ENCODE measurements at places on chromosomes 7 and 10. TPM values are rescaled to one million over a fixed set of nuclear protein-coding genes. Genes with fewer than 3 reads are reported as not detected.

GRCh38 chr7:38195804-38196595 is 18.0 kb downstream of the STARD3NL start:
- H3K27me3 ChIP-seq = no peaks in the 10 kb centered on the region
- peaks cover 40% of the 10 kb centered on the region for H3K4me1 ChIP-seq
- no peak overlapping the region for H3K4me3 ChIP-seq
- H3K36me3 ChIP-seq = peaks cover 3% of the 10 kb centered on the region
- DNase-seq = no peak

The ASB4 gene
- total RNA-seq = 0.07 TPM

- DNase-seq = no peak
- no peaks in the 10 kb centered on the region for H3K27me3 ChIP-seq
- no peak overlapping the region for H3K4me3 ChIP-seq
These were observed 8.9 kb downstream of the MUC12 start for GRCh38 chr7:100978300-100978699.

The MYO3A gene
- 3.7 TPM for total RNA-seq

DNA sequence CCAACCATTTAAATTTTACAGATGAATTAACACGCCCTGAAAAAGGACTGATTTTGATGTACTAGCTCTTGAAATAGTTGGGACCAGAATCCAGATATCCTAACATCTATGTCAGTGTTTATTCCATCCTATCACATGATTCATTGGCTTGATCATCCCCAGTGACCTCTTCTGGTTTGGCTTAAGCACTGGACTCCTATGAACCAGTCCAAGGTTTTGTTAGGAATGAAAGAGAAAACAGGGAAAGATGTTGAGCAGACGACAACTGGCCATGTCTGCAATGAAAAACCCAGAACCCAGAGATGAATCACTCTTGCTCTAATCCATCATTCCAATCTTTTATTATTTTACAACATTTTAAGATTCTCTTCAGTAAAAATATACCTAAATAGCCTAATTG is 1080.9 kb downstream of the SORCS1 start:
- H3K36me3 ChIP-seq = no peaks in the 10 kb centered on the region
- DNase-seq = no peak
- no peak overlapping the region for H3K27ac ChIP-seq
- no peaks in the 10 kb centered on the region for H3K27me3 ChIP-seq
- H3K4me3 ChIP-seq = no peak overlapping the region

DNA sequence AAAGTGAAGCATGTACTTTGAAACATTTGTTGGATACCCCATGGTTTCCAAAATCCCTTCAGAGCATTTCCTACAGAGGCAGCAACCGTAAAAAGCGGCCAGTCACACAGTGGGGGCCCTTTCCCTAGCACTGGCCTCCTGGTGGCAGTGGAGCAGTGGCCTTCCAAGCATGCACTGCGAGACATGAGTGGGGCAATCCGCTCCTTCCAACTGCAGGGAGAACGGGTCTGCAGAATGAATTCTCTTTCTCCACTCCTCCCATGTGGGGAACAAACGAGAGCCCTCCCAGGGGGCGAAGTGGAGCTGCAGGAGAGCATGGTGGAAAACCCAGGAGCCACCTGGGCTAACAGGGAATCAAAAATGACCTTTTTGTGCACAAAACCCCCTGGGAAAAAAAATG is 542.9 kb upstream of the GALNT17 start:
- no peaks in the 10 kb centered on the region for H3K36me3 ChIP-seq
- DNase-seq = no peak
- H3K27ac ChIP-seq = no peak overlapping the region
- no peak overlapping the region for H3K4me3 ChIP-seq
- peaks cover 3% of the 10 kb centered on the region for H3K27me3 ChIP-seq

GRCh38 chr7:123569352-123570010 is 11.9 kb upstream of the NDUFA5 start:
- DNase-seq = no peak
- H3K4me3 ChIP-seq = no peak overlapping the region
- no peak overlapping the region for H3K27ac ChIP-seq
- H3K4me1 ChIP-seq = peaks cover 15% of the 10 kb centered on the region

- peak; percentile 77 for DNase-seq
- H3K27me3 ChIP-seq = no peaks in the 10 kb centered on the region
- H3K27ac ChIP-seq = peak overlapping the region; percentile 99
- H3K4me1 ChIP-seq = peaks cover 24% of the 10 kb centered on the region
- peak overlapping the region; percentile 100 for H3K4me3 ChIP-seq
These were observed 1.0 kb upstream of the CBLL1 start for GRCh38 chr7:107742678-107743566.

DNA sequence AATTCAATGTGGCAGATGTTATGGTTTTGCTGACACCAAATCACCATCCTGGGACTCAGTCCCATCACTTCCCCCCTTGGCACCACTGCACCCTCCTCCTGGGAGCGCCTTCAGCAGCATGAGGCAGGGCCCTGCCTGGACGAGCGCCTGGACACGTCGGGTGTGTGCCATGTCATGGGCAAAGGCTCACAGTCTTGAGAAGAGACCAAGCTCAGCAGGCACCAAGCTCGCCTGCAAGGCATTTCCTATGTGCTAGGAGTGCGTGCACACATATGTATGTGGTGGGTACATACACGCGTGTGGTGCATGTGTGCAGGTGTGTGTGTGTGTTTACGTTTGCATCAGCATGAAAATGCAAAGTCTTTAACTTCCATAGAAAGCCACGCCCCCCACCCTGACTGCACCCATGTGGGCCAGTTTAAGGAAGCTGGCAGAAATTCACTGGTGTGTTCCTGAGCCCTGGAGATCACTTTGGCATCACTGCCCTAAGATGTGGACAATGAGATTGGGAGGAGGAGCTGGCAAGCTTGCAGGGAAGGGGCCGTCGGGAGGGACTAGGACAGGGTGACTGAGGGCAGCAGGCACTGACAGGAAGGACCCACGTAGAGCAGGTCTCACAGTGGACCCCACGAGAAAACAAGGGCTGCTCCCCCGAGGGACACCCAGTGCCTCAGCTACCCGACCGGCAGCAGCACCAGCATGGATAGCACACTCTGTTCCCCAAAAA is 169.9 kb upstream of the PPP2R2D start:
- DNase-seq = no peak
- H3K4me3 ChIP-seq = no peak overlapping the region
- no peak overlapping the region for H3K27ac ChIP-seq
- H3K27me3 ChIP-seq = peaks cover 26% of the 10 kb centered on the region

GRCh38 chr10:60892571-60892970 is 51.4 kb downstream of the RHOBTB1 start:
- DNase-seq = no peak
- peaks cover 4% of the 10 kb centered on the region for H3K36me3 ChIP-seq
- H3K27me3 ChIP-seq = no peaks in the 10 kb centered on the region
- H3K27ac ChIP-seq = no peak overlapping the region
- H3K4me3 ChIP-seq = no peak overlapping the region

The SYNPO2L gene
- 0.11 TPM for total RNA-seq

The SAMD8 gene
- 20.9 TPM for total RNA-seq
